ENCODE measurements at places on chromosomes 3 and 15.

GRCh38 chr3:25872200-25872877 lies 82.4 kb downstream of the OXSM start:
- DNase-seq = no peak

DNA sequence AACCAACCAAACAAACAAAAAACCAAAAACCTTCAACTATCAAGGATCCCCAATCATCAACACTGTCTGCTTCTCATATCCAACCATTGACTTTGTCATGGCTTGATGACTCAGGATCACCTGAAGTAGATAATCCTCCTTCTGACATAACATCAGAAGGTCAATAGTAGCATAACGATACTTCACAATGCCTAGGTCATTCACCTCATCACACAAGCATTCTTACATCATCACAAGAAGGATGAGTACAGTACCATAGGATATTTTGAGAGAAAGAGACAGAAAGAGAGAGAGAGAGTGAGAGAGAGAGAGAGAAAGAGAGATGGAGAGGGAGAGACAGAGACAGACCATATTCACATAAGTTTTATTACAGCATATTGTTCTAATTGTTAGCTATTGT lies 42.1 kb downstream of the SPATA16 start:
- no peak for DNase-seq

GRCh38 chr3:21526461-21526860 lies 224.5 kb downstream of the ZNF385D start:
- no peak for DNase-seq

DNA sequence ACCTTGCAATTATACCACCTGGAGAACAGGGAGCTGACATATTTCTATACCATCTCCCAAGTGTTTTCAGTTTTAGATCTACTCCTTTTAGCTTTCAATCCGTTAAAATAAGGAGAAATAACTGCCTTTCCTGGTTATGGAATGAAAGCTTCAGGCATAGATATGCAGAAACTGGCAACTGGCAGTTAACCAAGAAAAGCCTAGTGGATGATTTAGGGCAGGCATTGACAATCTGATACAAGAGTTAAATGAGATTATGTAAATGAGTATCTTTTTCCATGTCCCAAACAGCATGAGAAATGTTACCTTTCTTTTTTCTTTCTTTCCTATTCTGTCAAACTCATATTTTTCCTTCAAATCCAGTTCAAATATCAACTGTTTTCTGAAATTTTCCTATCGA lies 689.1 kb upstream of the DPPA4 start:
- DNase-seq = no peak

DNA sequence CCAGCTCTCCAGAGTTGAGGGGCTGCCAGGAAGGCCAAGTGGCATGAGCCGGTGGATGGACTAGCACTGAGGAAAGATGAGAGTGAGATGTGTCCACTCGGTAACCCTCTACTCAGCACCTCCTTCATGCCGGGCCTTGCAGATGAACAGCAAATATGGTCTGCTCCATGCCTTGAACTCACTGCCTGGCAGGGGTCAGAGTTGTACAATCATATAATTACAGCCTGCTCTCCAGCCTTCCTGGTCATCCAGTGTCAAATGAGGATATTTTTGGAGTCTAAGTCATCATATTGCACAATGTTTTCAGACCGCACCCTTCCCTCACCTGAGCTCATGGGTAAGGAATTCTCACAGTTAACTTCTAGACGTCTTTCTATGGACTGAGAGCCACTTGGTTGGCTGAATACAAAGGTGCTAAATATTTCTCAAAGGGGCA lies 4.9 kb downstream of the MGLL start:
- no peak for DNase-seq

DNA sequence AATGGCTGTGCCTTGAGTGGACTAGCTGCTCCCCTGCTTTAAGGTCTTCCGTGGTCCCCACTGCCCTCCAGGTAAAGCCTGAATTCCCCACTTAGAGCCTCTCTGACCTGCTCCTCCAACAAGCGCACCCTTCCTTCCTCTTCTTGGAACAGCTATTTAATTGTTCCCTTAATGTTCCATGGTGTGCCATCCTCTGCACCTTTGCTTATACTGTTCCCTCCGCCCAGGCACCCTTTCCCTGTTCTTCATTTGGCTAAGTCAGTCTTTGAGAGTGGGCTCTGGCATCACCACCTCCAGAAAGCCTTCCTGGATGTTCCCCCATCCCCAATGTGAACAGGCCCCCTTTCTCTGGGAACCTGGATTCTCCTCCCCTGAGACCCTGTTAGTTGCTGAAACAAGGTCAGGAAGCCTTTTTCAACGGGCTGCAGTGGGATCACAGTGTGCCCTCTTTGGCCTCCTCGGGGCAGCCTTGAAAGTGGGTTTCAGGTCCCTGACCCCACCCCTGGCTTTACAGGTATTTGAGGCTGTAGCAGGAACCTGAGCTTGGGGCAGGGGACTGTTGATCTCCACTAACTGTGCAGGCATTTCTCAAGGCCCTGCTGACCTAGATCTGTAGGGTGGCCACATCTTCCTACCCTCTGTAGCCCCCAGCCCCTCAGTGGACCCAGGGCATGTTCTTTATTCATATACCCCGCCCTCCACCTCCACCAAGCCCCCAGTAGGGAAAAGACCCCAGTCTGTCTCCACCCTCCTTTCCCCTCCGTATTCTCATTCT lies 5.0 kb downstream of the ISLR start:
- no peak for DNase-seq

DNA sequence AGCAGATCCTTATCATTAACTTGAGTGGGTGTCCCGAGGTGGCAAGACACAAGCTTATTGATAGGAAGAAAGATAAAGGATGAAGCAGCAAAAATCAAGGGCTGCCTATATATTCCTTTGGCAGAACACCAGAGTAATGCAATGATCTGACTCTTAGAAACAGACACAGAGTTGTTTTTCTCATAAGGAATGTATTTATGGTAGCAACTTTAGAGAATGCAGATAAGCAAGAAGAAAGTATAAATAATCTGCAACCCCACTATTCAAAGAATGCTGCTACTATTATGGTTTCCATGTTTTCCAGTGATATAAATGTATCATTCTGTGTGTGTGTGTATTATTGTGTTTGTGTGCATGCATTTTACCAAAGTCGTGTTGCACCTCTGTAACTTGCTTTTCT lies 208.3 kb downstream of the THSD4 start:
- no peak for DNase-seq

DNA sequence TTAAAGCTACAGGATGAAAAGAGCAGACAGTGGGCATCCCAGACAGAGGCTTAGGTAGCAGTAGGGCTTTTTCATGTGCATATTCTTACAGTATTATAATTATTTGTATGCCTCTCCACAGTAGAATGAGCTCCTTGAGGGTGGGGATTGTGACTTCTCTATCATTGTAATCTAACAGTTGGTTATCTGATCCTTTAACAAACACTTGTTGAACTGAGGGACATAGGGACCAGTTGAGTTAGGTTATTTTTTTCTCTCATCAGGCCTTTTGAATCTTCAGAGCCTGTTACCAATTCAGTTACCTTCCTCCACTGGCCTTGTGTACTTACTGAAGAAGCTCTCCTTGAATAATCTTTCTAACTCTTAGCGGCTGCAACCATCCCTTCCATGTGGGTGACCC lies 1.2 kb downstream of the LSM3 start:
- DNase-seq = no peak

- DNase-seq = peak; percentile 8
Measured at GRCh38 chr3:87318617-87319021, 42.2 kb upstream of the POU1F1 start.

DNA sequence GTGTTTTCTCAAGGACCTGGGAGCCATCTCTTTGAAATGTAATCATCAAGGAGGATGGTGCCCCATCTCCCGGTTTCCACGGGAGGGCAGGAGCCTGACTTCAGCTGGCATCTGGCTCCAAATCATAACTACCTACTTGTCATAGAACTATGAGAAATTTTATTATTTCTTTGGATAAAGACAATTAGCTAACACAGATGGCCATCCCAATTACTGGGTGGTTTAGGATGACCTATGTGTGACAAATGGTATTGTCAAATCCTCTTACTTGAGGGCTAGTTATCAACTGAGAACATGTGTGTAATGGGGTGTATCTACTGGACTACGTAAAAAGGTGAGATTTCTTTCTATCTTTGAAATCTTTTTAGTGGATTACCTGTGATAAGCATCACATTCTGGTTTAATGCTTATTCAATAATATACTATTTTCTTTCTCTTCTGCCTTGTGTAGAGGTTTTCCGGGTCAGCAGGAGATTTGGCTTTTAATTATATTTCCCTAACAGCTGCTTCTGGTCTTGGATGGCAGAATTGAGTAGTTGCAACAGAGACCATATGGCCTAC lies 15.3 kb upstream of the PARP14 start:
- no peak for DNase-seq

GRCh38 chr3:150363420-150363819 lies 44.7 kb upstream of the TSC22D2 start:
- DNase-seq = no peak

GRCh38 chr3:191444569-191444968 lies 16.4 kb upstream of the PYDC2 start:
- DNase-seq = no peak

DNA sequence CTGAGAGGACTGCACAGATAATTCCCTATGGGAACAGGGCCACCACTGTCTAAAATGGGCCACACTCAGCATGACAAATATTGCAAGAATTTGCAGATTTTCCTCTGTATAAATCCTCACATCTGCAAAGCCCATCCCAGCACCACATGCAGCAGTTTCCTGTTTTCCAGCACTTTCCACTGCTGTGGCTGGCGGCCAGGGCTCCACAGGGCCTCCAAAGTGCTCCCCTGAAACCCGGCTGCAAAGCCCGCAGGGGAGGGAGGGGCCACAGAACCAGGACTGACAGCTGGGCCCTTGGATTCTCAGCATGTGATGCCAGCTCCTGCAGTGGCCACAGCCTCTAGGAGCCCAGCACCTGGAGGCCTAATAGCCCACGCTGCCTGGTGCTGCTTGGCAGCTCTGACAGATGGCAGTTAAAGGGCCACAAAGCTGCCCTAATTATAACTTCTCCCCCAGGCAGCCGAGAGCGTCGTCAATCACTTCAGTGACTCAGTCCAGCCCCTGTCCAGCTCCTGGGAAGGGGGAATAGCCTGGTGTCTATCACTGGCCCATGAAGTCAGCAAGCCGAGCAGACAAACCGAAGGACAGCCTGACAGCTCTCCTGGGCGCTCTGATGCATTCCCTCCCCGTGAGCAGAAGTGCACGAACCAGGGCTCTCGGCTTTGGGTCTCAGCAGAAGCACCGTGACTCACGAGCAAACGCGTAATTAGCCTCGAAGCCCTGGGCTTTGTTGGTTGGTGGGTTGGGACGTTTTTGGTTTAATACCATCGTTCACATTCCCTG lies 4.7 kb downstream of the LRRC15 start:
- peak; percentile 50 for DNase-seq

GRCh38 chr3:23837286-23837685 lies 31.5 kb downstream of the UBE2E1 start:
- no peak for DNase-seq

DNA sequence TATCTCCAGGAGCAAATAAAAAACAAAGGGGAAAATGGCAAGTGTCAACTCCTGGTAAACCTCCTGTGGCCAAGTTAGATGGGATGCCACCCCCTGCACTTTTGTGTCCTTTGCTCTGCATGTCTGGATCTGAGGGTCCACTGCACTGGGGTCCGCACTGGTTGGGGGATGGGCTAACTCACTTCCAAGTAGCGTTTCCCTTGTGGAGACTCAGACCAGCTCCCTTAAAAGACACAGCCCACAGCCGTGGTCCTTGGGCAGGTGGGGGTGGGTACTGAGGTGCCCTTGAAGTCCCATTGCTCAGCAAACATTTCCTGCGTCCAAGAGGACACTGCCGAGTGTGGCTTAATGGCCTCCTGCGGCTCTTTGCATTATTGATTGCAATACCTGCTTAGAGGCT lies 188.2 kb downstream of the MEGF11 start:
- DNase-seq = no peak

- DNase-seq = no peak
Measured at GRCh38 chr15:70375586-70375985, 277.9 kb upstream of the TLE3 start.

GRCh38 chr3:150453353-150453752 lies 45.3 kb downstream of the TSC22D2 start:
- DNase-seq = no peak

GRCh38 chr3:42698911-42699230 lies 3.7 kb downstream of the HHATL start:
- DNase-seq = no peak

DNA sequence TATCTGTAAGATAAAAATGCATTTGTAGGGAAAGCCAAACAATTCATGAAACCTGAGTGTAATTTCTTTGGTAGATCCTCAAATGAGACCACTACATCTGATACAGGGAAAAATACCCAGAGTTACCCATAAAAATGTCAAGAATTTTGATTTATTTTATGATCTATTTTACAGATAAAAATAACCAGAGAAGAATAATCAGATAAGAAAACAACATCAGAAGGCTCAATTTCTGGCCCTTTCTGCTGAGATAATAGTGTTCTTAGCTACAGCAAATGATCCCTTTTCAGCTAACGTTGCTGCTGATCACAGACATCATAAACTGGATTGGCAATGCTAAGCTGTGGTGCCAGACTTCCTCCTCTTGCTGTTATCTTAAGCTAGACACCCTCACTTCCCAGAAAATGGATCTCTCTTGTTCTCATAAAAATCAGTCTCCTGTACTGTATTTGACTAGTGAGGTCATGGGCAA lies 21.3 kb upstream of the TMEM108 start:
- no peak for DNase-seq

- DNase-seq = no peak
Measured at GRCh38 chr3:39100500-39100886, 6.9 kb downstream of the GORASP1 start.

- no peak for DNase-seq
Measured at GRCh38 chr3:155730843-155731242, 14.0 kb downstream of the PLCH1 start.

- DNase-seq = peak; percentile 53
Measured at GRCh38 chr3:192817053-192817452, 89.7 kb upstream of the FGF12 start.

DNA sequence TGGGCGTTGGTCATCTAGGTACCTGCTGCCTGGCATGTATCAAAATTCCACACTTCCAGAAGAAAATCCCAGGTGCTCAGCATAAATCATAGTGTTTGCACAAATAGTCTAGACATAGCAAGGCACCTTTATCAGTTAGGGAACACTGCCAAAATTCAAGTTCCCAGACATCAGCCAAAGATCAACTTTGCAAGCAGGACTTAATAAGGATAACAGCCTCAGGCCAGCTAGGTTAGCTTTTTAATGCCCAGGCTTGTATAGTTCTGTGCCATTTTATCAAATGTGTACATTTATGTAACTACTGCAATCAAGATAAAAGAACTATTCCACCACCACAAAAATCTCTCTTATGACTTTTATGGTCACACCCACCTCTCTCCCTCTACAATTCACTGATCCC lies 30.7 kb downstream of the DZIP3 start:
- no peak for DNase-seq

- DNase-seq = no peak
Measured at GRCh38 chr3:170296703-170297102, 60.8 kb upstream of the SKIL start.

GRCh38 chr3:80035021-80035420 lies 267.2 kb upstream of the ROBO1 start:
- no peak for DNase-seq
